Cardiac muscle cell (in vitro differentiated cells and primary cell): ENCODE measurements at places on chromosomes 16 and 17. TPM values are rescaled to one million over a fixed set of nuclear protein-coding genes. Genes with fewer than 3 reads are reported as not detected.

Gene PLXDC1
- polyA plus RNA-seq, result 6.3 and 6.6 TPM in 2 replicates

Gene CYLD
- polyA plus RNA-seq, result 13.6 and 14.9 TPM in 2 replicates

Gene HAGH
- 163 and 169 TPM in 2 replicates for polyA plus RNA-seq

Gene CACNG5
- polyA plus RNA-seq, result not detected in 2 replicates

GRCh38 chr16:81574168-81574567 is 129.6 kb downstream of the CMIP start:
- DNase-seq, result no peak

DNA sequence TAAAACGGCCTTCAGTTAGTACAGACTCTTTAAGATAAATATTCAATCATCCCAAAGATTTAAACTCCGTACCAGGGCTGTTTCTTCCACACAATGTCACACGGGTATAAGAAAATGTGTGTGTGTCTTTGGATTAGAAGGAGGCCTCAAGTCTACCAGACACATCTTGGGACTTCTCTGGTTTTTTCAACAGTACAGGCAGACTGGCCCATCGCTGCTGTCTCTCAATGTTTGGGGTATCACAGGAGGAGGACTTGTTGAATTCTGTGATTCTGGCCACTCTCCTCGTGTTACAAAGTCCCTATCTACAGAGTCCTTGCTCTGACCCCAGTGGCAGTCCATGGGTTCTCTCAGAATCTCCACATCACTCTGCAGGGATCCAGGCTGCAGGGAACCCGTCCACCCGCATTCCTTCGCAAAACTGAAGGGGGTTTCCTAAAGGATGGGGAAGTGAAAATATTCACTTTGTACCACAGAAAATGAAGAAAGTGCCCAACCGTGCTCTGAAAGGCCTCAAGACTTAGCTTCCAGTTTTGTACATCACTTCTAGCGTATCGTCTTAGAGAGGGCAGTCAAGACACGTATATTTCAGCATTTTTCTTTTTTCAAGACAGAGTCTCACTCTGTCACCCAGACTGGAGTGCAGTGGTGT is 373.2 kb downstream of the NPIPA8 start:
- DNase-seq, result no peak

GRCh38 chr16:88700636-88701482 is 5.3 kb downstream of the RNF166 start:
- peak; percentile 95 for DNase-seq

DNA sequence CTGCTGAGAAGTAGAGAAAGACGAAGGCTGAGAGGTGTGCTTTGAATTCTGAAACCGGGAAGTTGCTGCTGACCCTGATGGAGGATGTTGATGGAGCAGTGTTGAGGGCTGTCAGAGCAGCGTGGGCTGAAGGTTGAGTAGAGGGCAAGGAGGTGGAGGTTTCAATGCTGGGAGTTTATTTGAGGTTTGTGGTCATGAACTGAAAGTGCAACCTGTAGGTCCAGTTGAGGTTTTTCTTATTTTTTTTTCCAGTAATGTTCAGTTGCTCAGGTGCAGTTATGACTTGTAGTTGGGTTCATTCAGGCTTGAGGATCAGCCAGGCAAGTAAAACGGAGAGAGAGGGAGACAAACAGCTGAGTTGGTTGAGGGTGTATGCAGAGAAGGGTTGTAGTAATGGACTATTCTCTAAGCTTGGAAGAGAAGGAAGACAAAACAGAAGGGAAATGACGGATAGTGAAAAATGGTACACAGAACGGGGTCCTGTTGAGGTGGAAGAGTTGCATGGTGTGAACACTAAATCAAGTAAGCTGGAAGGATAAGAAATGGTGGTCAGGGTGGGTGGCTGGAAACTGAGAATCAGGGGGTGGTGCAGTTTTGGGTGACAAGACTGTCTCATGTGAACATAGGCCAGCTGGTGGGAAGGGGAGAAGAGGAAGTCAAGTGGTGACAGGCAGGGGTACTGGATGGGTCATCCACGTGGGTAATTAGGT is 8.7 kb upstream of the UBE2G1 start:
- DNase-seq, result no peak

DNA sequence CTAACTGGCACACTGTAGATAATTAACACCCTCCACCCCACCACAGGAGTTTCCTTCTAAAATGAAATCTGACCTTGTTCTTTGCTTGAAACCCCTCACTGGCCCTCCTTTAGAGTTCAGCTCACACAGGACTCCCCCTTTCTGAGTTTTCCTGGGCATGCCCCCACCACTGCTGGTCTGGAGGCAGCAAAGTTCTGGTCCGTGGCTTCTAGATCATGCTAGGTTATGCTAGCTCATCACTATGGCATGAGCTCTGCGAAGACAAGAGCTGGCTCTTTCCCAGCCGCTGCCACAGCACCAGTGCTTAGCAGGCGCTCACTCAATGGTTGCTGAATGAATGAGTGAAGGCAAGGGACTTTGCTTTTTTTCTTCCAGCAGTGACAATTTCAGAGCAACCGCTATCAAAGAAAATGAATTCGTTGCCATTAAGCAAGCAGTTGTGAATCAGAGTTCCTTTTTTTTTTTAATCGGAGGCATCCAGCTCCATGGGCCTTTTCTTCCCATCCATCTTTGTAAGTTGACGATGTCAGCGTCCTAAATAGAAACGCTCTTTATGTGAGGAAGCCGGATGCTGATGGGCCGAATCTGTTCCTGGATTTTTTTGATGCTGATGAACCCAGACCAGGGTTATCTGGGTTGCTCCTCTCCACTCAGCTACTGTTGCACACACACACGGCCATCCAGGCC is 80.8 kb upstream of the NOL11 start:
- no peak for DNase-seq
